ENCODE measurements at places on chromosomes 16 and 17. TPM values are rescaled to one million over a fixed set of nuclear protein-coding genes. Genes with fewer than 3 reads are reported as not detected.

Gene TXNL4B
- total RNA-seq, result 6.2 TPM

Gene NGFR
- 0.27 TPM for total RNA-seq

Gene FBXW10
- total RNA-seq, result under 0.01 TPM

Gene TEKT1
- total RNA-seq, result 0.27 TPM

Gene KCTD19
- total RNA-seq, result 0.54 TPM

Gene SULT1A1
- 24.0 TPM for total RNA-seq

Gene CMIP
- total RNA-seq, result 45.2 TPM

Gene ACSM2A
- not detected for total RNA-seq

Gene LITAF
- 79.4 TPM for total RNA-seq

Gene G6PC1
- not detected for total RNA-seq

Gene SNX11
- total RNA-seq, result 7.3 TPM

Gene MT4
- total RNA-seq, result not detected

Gene CSF3
- total RNA-seq, result under 0.01 TPM
